ENCODE measurements at places on chromosomes 7 and 10.
A peak's percentile ranks its signal among the peaks of the same experiment; 100 is the strongest.

DNA sequence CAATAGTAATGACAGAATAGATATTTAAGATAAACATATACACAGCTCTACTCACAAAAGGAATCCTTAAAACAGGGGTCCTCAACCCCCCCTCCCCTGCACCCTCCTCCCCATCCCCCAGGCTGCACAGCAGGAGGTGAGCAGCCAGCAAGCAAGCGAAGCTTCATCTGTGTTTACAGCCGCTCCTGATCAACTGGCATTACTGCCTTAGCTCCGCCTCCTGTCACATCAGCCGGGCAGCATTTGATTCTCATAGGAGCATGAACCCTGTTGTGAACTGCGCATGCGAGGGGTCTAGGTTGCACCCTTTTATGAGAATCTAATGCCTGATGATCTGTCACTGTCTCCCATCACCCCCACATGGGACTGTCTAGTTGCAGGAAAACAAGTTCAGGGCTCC lies 65.5 kb downstream of the SMURF1 start:
- no peak for DNase-seq

GRCh38 chr10:91054325-91054724 lies 133.4 kb upstream of the ANKRD1 start:
- no peak for DNase-seq

GRCh38 chr7:96949766-96950165 lies 55.6 kb upstream of the DLX6 start:
- DNase-seq, result no peak

DNA sequence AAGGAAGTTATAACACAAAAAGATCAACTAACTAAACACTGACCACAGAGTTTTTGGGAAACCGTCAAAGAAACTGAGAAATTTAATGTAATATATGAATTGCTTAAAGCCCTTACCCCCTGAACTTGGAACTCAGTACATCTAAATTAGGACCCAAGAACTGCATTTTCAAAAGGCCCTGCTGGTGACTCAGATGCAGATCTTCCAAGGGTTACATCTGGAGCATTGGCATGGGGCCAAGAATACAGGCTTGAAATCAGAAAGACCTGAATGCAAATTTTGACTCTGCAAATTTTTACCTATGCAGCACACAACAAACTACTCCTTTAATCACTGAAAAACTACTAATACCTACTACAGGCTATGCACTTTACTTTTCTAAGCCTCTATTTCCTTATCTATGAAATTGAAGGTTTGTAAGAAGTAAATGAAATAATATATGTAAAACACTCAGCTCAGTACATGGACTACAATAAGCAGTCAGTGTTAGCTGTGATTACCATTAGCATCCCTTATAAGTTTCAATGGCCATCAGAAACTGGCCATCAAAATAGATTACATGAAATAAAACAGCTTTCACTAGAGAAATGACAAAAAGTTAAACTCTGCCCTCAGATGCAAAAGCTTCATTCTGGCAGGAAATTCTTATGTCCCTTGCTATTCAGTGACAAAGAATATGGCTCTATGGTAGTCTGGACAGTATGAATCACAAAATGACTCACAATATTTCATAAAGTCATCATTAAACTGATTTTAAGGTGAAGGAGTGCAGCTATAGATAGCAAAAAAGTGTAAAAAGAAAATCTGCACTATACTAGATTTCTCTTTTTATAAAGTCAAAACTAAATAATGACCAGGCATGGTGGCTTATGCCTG lies 43.6 kb downstream of the NSUN6 start:
- DNase-seq, result peak; percentile 53

DNA sequence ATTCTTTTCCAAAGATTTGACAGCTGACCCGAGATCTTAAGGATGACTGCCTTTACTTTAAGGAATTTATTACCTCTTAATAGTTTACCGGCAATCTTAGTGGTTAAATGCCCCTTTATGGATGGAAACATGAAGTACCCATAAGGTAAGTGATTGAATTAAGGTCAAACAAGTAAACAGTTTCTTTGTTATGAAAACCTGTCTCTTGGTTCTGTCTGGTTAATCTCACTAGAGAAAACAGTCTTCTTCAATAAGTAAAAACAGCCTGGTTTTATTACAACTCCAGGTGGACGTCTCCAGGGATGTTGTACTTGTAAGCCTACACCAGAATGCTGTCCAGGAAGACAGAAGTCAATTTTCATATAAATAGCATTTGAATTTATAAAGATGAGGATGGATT lies 161.8 kb upstream of the MTPN start:
- DNase-seq, result no peak

GRCh38 chr7:41035794-41036193 lies 667.1 kb downstream of the INHBA start:
- no peak for DNase-seq

DNA sequence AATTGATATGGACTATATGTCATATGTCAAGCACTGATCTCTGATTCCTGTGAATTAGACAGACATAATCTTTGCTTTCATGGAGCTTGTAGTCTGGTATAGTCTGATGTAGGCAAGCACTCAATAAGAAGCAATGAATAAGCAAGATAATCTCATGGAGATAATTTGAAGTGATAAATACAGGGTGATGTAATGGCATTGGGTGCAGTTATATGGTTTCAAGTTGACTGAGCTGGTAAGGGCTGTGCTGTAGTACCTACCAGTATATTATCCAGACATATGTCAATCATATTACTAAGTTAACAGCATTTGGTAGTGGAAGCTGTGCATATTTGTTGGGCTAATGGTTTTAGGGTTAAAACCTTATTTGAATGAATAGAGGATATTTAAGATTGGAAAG lies 117.5 kb upstream of the PRPS1L1 start:
- DNase-seq, result no peak

DNA sequence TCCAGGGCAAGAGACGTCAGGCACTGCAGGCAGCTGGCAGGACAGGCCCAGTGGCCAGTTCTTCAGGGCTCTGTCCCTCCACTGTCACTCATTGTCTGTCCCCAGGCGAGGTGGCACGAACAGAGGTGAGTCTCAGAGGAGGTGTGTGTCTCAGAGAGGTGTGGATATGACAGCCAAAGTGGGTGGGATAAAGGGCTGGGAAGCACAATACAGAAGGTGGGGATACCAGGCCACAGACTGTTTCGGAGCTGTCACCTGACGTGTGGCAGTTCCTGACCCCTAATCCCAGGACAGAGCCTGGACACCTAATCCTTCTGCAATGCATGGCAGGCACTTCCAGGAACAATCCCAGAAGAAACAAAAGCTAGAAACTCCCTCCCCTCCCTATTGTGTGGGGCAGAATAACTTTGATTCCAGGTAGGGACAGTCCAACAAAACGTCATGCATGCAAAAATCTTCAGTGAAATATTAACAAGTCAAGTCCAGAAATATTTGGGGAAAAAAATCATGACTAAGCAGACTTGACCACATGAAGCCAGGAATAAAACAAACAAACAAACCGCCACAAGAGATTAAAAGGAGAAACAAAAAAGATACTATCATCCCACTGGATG lies 11.6 kb downstream of the KLRG2 start:
- DNase-seq, result no peak

- DNase-seq, result peak; percentile 1
Measured at GRCh38 chr7:134730411-134730829, 49.0 kb upstream of the CALD1 start.

- DNase-seq, result peak; percentile 77
Measured at GRCh38 chr10:110083884-110084283, 76.1 kb downstream of the ADD3 start.

GRCh38 chr10:45091968-45092367 lies 91.2 kb downstream of the ZNF22 start:
- DNase-seq, result no peak

- no peak for DNase-seq
Measured at GRCh38 chr7:12032146-12032545, 178.9 kb upstream of the TMEM106B start.

DNA sequence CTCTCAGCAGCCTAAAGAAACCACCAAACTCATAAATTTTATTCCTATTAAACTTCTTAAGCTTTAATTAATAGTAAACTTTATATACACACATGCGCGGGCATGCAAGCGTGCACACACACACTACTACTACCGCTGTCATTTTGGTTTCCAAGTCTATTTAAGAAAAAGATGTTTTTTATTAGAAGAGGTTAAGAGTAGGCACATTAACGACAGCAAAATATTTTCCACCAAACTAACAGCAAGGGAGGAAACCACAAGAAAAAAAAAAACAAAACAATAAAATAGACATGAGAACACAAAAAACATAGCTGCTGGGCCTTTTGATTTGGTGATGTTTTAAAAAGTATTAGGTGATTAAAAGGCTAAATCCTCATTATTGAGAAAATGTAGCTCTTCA lies 28.6 kb downstream of the RTKN2 start:
- DNase-seq, result no peak

DNA sequence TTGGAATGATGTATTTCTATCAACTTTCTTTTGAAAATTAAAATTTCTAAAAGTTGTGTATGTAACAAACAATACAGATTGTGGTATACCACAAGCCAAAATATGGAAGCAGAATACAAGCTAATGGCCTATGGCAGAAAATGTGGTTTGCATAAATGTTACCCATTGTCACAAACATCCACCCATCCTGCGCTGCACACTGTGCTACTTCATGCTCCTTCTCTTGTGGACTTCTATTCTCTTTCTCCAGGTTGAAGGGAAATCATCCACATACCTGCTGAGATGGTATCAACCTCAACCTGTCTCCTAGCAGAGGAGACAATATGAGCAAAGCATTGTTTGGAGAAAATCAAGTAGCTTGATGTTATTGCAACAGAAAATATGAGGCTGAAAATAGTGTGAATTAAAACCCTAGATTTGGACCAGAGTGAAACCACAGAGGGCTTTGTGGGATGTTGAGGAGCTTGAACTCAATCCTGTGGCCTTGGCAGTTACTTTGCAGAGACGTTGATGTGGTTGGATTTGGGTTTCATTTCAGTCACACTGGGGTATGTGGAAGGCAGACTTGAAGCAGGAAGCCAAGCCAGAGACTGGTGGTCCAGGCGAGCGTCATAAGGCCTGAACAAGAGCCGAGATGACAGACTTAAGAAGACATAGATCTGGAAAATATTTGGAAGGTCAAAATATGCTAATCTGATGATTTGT lies 63.8 kb downstream of the ICA1 start:
- no peak for DNase-seq

- no peak for DNase-seq
Measured at GRCh38 chr10:100614429-100615095, 78.8 kb downstream of the HIF1AN start.

DNA sequence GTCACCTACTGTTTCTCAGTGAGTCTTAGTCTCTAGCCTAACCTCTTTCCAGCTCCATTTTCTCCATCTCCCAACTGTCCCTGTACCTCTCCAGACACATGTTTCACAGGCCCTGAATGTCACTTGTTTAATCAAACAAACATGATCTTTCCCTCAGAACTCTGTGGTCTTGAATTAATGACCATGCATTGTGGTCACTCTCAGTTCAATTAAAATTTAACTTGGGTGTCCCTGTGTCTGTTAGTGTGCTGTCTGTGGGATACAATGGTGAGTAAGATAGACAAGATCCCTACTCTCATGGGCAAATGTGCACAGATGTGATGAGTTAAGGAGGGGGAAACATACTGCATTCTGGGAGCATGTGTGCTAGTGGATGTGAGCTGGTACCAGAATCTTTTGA lies 65.0 kb downstream of the RBM33 start:
- DNase-seq, result no peak

- DNase-seq, result no peak
Measured at GRCh38 chr10:75070961-75071428, 40.5 kb upstream of the SAMD8 start.

DNA sequence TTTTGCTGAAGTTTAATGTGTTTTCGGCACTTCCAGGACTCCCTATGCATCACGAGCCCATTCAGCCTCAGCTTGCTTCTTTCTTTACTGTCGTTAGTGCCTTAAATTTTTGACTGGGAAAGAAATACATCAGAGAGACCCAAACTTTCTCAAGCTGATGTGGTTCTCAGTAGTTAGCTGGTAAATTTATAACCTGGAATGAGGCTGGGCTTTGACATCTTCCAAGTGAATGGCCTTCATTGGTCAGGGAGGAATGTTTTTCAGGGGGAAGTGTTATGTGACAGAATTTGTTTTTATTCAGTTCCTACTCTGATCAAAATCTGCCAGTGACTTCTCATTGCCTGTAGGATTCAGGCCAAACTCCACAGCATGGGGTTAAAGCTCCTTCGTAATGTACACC lies 296.9 kb downstream of the SORCS3 start:
- no peak for DNase-seq

DNA sequence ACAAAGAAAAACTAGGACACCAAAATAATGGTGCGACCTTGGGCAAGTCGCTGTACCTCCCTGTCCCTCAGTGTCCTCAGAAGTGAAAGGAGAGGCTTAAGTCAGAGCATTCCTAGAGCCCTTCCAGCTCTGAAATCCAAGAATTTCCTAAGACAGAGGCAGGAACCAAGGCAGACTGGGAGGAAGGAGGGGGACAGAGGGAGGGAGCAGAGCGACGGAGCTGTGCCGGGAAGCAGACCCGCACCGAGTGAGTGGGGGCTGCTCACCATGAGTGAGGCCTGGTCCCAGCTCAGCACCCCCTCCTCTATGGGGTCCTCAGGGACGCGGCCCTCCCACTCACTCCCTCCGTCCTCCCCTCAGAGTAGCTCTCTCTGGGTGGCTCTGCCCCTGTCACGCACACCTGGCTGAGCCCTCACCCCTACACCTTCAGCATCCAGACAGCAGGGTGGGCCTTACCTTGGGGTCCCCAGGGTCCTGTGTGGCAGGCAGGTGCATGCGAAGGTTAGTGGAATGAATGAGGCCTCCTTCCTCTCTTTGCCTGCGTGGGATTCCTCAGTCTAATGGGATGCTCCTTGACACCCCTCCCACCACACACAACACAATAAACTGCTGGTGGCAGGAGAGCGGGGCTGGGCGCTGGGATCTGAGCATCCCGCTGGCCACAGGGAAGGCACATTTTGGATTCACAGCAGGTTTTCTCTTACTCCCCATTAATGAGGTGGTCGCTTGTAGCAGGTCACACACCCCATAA lies 4.6 kb upstream of the SMARCD3 start:
- DNase-seq, result no peak

GRCh38 chr10:124096494-124096893 lies 3.1 kb upstream of the CHST15 start:
- no peak for DNase-seq

DNA sequence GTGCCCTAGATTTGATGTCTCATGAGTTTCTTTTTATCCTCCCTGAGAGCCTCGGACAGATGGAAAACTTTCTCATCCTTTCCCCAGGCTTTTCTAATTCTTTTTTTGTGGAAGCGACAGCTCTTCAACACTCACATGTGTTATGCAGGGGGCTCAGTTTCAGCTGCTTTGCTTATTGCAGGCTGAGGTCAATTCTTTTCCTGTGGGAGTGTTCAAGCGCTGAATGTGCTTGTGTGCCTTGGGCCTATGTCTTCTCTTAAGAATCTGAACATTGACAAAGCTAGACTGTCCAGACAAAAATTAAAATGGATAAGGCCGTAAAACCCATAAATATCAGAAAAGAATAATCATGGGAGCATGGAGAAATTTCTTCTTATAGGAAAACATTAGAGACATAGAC lies 125.2 kb upstream of the STEAP4 start:
- DNase-seq, result no peak

GRCh38 chr10:46559231-46559671 lies 2.8 kb upstream of the GPRIN2 start:
- DNase-seq, result no peak
